ENCODE measurements at places on chromosomes 7 and 10. TPM values are rescaled to one million over a fixed set of nuclear protein-coding genes. Genes with fewer than 3 reads are reported as not detected.

TDRD1 gene
- 0.08 TPM for total RNA-seq

SNX10 gene
- 5.0 TPM for total RNA-seq

NPM3 gene
- 22.5 TPM for total RNA-seq

CDK1 gene
- 0.50 TPM for total RNA-seq

GPR141 gene
- total RNA-seq = 16.4 TPM

DNA sequence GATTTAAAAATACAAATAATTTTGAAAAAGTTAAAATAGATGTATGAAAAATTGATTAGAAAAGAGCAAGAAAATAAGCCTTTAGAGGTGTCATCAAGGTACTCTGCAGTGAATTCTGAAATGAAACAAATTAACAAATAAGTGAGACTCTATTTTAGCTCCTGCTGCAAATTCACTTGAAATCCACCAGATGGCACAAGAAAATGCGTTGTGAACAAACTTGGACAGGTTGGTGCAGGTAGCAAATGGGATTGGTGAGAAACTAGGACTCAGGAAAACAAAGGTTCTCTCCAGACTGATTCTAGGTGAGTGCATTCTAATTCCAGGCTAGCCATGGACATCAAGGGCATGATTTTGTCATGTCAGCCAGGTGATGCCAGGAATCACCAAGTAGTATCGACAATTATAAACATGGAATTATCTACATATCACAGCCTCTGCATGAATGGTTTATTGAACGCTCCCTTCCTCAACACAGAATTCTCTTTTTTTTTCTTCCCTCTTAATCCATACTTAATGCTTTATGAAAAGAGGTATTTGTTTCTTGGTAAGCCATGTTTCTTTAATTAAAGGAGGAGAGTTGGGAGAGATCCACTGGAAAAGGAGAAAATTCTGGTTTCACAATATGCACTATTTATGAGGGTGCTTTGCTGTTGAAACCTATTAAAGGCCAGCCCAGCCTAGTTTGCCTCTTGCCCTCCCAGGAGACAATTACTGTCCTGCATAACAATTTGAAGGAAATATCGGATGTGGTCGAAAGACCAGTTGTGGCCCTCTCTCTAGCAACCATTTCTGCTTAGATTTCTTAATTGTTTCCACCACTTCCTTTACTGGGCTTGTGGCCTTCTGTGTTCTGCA, 118.1 kb downstream of the ZNF365 start:
- no peaks in the 10 kb centered on the region for H3K36me3 ChIP-seq
- no peaks in the 10 kb centered on the region for H3K27me3 ChIP-seq
- H3K27ac ChIP-seq = no peak overlapping the region
- no peak overlapping the region for H3K4me3 ChIP-seq
- no peaks in the 10 kb centered on the region for H3K4me1 ChIP-seq

DNA sequence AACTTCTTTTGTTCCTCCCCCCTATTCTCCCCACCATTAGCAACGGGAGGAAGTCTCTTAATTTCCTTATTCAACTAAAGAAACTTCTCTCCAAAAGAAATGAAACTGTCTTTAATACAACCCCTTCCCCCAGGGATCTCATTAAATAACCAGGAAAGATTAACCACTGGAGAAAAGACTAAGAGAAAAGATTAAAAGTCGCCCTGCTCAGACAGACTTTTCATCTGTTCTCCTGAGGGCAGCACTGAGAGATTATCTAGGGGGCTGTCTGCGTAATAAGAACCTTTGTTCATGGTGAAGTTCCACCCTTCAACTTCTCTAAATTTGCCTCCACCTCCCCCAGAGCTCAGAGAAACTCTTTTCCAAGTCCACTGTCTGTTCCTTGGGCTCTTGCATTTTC, 105.5 kb downstream of the HGF start:
- no peaks in the 10 kb centered on the region for H3K4me1 ChIP-seq
- no peak overlapping the region for H3K4me3 ChIP-seq
- H3K27ac ChIP-seq = no peak overlapping the region
- DNase-seq = no peak
- H3K36me3 ChIP-seq = no peaks in the 10 kb centered on the region
- no peaks in the 10 kb centered on the region for H3K27me3 ChIP-seq

- H3K36me3 ChIP-seq = peaks cover 24% of the 10 kb centered on the region
- peak overlapping the region; percentile 75 for H3K27ac ChIP-seq
- H3K27me3 ChIP-seq = no peaks in the 10 kb centered on the region
- H3K4me3 ChIP-seq = peak overlapping the region; percentile 93
These were observed 2.0 kb downstream of the FBXL15 start for GRCh38 chr10:102422545-102423129.

- H3K36me3 ChIP-seq = no peaks in the 10 kb centered on the region
- no peak for DNase-seq
- H3K27me3 ChIP-seq = peaks cover 3% of the 10 kb centered on the region
- no peak overlapping the region for H3K4me3 ChIP-seq
- no peaks in the 10 kb centered on the region for H3K4me1 ChIP-seq
These were observed 188.2 kb downstream of the TEX36 start for GRCh38 chr10:125494651-125495239.

DNA sequence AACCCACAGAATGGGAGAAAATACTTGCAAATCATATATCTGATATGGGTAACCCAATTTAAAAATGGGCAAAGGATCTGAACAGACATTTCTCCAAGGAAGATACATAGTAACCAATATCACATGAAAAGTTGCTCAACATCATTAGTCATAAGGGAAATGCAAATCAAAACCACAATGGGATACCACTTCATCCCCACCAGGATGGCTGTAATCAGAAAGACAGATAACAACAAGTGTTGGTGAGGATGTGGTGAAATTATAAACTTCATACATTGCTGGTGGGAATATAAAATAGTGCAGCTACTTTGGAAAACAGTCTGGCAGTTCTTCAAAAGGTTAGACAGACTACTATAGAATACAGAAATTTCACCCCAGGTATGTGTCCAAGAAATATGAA, 19.3 kb downstream of the AOC1 start:
- H3K36me3 ChIP-seq = no peaks in the 10 kb centered on the region
- no peak overlapping the region for H3K27ac ChIP-seq
- no peak overlapping the region for H3K4me3 ChIP-seq
- DNase-seq = no peak
- H3K27me3 ChIP-seq = no peaks in the 10 kb centered on the region

DNA sequence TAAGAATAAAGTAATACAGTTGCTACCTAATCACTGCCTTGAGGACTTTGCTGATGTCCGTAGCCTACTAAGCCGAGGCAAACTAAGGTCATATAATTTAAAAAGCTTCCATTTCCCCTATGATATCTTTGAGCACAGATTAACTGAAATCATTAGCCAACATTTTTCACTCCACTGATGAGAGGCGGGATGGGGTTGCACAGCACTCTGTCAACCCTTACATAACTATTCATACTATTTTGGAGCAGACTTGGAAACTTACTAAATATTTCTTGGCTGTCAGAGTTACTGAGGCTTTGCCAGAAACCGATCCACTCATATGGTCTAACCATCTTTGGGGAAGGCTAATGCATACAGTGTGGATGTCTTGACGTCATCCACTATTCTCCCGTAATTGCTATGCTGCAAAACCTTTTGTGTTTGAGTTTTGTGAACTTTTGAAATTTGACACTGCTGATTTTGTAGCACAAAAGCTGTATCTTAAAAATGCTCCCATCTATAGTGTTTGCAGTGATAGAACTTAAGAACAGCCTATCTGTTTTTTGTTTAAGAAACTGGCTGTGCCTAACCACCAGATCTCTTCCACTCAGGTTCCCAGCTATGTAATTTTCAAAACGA, 248.7 kb downstream of the TSPAN12 start:
- H3K27me3 ChIP-seq = no peaks in the 10 kb centered on the region
- DNase-seq = no peak
- H3K36me3 ChIP-seq = no peaks in the 10 kb centered on the region
- H3K4me1 ChIP-seq = no peaks in the 10 kb centered on the region
- H3K27ac ChIP-seq = no peak overlapping the region

GRCh38 chr10:121511943-121512342, 86.3 kb downstream of the FGFR2 start:
- no peaks in the 10 kb centered on the region for H3K36me3 ChIP-seq
- H3K27ac ChIP-seq = no peak overlapping the region
- no peak for DNase-seq
- H3K27me3 ChIP-seq = no peaks in the 10 kb centered on the region
- peaks cover 6% of the 10 kb centered on the region for H3K4me1 ChIP-seq

GRCh38 chr7:26065652-26066051, 86.3 kb upstream of the NFE2L3 start:
- H3K36me3 ChIP-seq = no peaks in the 10 kb centered on the region
- no peaks in the 10 kb centered on the region for H3K4me1 ChIP-seq
- DNase-seq = no peak
- no peak overlapping the region for H3K4me3 ChIP-seq
- no peaks in the 10 kb centered on the region for H3K27me3 ChIP-seq
- H3K27ac ChIP-seq = no peak overlapping the region
